ENCODE measurements at places on chromosomes 13 and 19.

- DNase-seq, result no peak
These were observed 74.6 kb downstream of the B3GLCT start for GRCh38 chr13:31274390-31274789.

DNA sequence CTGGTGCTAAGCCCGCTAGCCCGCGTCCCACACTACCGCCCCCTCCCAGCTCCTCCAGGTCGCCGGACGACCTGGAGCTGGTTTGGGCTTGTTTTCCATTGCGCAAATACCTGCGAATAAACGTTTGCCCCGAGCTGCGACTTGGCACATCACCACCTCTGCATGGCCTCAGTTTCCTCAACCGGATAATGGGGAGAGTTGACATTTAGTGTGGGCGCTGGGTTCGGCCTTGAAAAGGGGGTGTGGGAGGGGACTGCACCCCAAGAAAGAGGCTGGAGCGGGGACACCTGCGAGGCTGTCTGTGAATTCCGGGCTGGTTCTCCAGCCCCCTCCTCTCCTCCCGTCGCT is 11.0 kb upstream of the JUND start:
- no peak for DNase-seq

DNA sequence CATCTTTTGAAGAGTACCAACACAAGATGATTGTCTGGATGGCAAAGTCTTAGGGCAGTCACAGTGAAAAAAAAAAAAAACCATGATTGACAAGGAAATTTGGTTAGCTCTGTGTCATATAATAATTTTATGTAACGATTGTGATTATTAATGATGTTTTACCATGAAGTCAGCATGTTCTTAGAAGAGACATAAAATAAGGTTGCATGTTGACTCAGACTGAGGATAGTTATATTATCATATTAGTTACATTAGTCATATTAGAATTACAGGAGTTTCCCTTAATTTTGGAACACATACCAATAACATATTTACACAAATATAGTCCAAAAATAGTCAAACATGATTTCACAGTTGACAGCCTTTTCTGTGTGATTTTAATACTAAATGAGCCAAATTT is 5.7 kb downstream of the ZNF431 start:
- no peak for DNase-seq

DNA sequence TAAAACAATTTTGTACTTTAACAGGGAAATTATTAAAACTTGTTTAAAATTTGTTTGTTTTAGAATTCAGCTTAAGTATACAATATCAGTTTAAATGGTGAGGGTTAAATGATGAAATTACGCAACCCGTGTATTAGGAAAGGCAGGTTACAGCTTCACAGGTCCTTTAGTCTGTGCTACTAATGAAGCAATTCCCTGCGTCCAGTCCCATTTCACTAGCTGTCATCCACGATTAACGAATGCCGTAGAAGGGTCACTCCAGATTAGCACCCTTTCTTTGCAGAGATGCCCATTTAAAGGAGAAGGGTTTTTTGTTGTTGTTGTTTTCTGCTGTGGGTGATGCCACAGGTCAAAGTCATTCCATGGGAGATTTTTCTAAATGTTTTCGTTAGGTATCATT is 457.6 kb upstream of the SLC10A2 start:
- DNase-seq, result no peak

DNA sequence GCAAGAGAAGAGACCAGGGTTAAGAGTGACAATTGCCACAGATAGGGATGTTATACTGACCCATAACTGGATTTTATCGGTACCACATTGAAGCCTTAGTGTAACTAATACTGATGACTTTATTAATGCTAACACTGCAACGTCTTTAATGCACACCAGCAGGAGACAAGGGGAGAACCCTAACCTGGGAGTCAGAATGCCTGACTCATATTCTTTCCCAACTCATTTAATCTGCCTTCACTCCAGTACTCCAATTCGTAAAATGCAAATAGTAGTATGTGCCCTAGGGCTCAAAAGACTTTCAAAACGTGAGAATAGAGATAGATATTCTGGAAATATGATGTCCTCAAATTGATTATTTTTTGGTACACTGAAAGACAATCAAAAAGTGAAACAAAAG is 62.4 kb downstream of the GPC6 start:
- DNase-seq, result no peak

Data from sciatic nerve (tissue), 2 donors.